ENCODE measurements at places on chromosomes 13 and 19. TPM values are rescaled to one million over a fixed set of nuclear protein-coding genes. Genes with fewer than 3 reads are reported as not detected.

Gene ZNF177
- 3.4 TPM for total RNA-seq

Gene KASH5
- not detected for total RNA-seq

Gene TTC9B
- total RNA-seq = not detected

Gene ALG5
- 39.4 TPM for total RNA-seq

Gene ADGRE1
- total RNA-seq = 0.46 TPM

Gene OR7E24
- not detected for total RNA-seq

Gene UHRF1
- 4.5 TPM for total RNA-seq

Gene ZNF90
- 3.9 TPM for total RNA-seq

Gene GDF15
- 76.0 TPM for total RNA-seq

Gene UQCR11
- total RNA-seq = 254 TPM

Gene ATP4B
- not detected for total RNA-seq

Gene GFY
- not detected for total RNA-seq

Gene MIA
- 4.5 TPM for total RNA-seq

Gene NLRP11
- 0.17 TPM for total RNA-seq

Gene ADAT3
- 10.6 TPM for total RNA-seq

Gene HSH2D
- total RNA-seq = 14.0 TPM

Gene GARIN5A
- 5.0 TPM for total RNA-seq

Gene MVB12A
- total RNA-seq = 61.2 TPM

Gene ATP4A
- total RNA-seq = not detected

Gene EFNA2
- total RNA-seq = 8.4 TPM

Gene BEST2
- total RNA-seq = not detected

Gene ZNF560
- not detected for total RNA-seq

Gene HTR2A
- 0.66 TPM for total RNA-seq

Gene NLRP7
- total RNA-seq = not detected

Gene SDHAF1
- 20.0 TPM for total RNA-seq

Gene SERP2
- total RNA-seq = 3.7 TPM

Gene DNAAF3
- total RNA-seq = 7.3 TPM

Gene ZNF468
- total RNA-seq = 37.2 TPM

Gene IGSF23
- not detected for total RNA-seq

Gene CALR3
- not detected for total RNA-seq

Gene CNFN
- total RNA-seq = 1.9 TPM

Gene FXYD7
- total RNA-seq = not detected

Gene PSG2
- total RNA-seq = not detected

Gene B3GNT3
- 243 TPM for total RNA-seq

Gene PSG3
- not detected for total RNA-seq

Gene F2RL3
- 2.9 TPM for total RNA-seq
